ENCODE measurements at places on chromosomes 7 and 10. TPM values are rescaled to one million over a fixed set of nuclear protein-coding genes. Genes with fewer than 3 reads are reported as not detected.
A peak's percentile ranks its signal among the peaks of the same experiment; 100 is the strongest.

OR2A5 gene
- not detected for total RNA-seq

FKBP9 gene
- 0.93 TPM for total RNA-seq

COL28A1 gene
- not detected for total RNA-seq

DDC gene
- 0.35 TPM for total RNA-seq

GRCh38 chr7:107687656-107688055 lies 27.0 kb downstream of the SLC26A4 start:
- DNase-seq: no peak

DNA sequence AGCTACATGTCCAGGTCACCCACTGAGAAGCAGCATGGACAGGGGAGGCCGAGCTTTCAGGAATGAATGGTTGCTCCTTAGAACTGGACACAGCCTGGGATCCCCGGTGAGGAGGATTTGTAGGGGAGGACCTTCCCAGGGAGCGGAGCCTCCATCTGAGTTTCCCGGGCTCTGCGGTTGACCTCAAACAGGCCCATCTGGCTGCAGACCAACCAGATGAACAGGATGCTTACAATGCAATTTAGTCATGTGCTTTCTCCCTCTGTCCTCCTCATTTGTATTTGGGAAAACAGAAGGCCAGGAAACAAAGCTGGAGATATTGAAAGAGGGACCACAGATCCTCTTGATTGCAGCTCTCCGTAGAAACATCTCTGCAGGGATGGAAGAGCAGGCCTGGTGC lies 104.8 kb downstream of the EMX2 start:
- no peak for DNase-seq

GRCh38 chr10:119541046-119541445 lies 1.5 kb downstream of the RGS10 start:
- DNase-seq: peak; percentile 72

GRCh38 chr7:76189276-76189675 lies 12.4 kb upstream of the SRRM3 start:
- no peak for DNase-seq

DNA sequence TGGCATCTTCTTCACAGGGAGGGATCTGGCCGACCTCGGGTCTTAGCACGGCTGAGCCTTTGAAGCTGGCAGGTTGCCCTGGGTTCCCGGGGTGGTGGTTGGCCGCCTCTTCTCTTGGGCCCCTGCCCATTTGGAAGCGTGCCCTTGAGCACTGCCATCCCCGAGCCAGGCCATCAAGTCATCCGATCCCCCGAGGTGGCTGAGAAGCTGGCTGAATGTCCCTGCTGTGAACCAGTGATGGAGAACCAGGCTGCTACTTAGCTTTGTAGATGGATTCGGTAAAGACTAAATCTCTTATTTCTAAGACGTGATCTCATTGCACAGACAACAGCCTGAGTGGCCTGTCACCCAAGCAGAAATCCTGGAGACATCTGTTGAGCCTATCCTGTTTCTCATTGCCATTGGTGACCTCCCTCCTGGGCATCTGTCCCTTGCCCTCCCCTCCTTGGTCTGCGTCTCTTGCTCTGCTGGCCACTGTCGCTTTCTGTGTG lies 74.3 kb downstream of the GRK5 start:
- DNase-seq: no peak

DNA sequence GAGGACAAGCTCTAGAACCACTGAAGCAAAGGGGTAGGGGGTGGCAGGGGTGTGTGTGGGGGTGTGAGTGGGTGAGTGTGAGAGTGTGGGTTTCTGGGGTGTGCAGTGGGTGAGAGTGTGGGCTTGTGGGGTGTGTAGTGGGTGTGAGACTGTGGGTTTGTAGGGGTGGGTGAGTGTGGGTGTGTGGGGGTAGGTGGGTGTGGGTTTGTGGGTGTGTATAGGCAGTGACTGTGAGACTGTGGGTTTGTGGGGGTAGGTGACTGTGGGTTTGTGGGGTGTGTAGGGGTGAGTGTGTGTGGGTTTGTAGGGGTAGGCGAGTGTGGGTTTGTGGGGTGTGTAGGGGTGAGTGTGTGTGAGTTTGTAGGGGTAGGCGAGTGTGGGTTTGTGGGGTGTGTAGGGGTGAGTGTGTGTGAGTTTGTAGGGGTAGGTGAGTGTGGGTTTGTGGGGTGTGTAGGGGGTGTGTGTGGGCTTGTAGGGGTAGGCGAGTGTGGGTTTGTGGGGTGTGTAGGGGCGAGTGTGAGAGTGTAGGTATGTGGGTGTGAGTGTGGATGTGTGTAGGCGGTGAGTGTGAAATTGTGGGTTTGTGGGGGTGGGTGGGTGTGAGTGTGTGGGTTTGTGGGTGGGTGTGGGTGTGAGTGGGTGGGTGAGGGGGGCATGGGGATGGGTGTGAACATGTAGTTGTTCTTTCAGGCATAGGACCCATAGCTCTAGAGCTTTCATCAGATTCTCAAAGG lies 8.8 kb downstream of the NOS3 start:
- DNase-seq: no peak

- DNase-seq: peak; percentile 81
Observed at GRCh38 chr7:66921918-66922486, 977 bp downstream of the TMEM248 start.

DNA sequence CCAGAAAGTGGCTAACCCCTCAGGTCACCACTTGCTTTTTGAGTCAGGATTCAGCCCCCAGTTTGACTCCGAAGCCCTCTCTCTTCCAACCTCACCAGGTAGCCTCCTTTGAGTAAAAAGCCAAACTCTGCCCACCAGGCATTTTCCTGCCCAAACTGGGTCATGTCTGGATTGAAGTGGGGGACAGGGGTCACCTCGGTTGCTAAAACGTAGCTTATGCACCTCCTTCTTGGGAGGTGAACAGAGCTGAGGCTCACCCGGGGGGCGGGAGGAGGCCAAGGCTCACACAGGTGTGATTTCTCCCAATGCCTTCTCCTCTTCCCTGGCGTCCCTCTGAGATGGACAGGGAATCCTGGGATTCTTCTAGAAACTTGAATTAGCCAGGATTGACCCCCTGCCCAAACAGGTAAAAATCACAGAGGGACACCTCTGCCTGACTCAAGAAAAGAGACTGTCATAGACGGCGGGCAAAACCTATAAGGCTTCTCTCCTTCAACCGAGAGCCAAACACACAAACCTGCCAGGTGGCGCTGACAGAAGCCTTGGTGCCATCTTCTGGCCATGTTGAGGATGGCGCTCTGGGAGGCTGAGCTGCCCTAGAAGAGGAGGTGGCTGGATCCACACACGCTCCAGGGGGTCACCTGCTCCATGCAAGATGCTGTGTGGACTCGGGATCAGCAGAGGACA lies 51.6 kb downstream of the PRLHR start:
- DNase-seq: peak; percentile 86

DNA sequence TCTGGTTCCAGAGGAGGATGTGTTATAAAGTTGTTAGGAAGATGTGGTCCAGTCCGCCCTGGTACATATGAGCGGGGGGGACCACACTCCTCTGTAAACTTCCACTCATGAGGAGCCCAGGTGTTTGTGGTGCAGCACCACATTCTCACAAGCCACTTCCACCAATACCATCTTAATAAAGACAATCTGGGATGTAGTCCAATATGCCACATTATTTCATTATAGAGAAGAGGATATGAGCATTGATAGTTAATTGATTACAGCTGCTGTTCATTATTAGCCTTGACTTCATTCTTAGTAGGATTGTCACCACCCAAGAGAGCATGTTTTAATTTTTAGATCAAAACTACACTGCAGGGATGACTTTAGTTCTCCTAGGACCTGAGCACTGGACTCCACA lies 40.5 kb downstream of the ERCC6 start:
- DNase-seq: no peak

Measured in activated CD4-positive, alpha-beta T cell treated with anti-CD3 and anti-CD28 coated beads, Interleukin-2, amount 10 ng/mL, durations not matched to agents 24 days and 14 days (primary cell).